ENCODE measurements at places on chromosomes 13 and 19.
A peak's percentile ranks its signal among the peaks of the same experiment; 100 is the strongest.

- no peak for DNase-seq
Observed at GRCh38 chr13:46373623-46374022, 13.4 kb downstream of the RUBCNL start.

DNA sequence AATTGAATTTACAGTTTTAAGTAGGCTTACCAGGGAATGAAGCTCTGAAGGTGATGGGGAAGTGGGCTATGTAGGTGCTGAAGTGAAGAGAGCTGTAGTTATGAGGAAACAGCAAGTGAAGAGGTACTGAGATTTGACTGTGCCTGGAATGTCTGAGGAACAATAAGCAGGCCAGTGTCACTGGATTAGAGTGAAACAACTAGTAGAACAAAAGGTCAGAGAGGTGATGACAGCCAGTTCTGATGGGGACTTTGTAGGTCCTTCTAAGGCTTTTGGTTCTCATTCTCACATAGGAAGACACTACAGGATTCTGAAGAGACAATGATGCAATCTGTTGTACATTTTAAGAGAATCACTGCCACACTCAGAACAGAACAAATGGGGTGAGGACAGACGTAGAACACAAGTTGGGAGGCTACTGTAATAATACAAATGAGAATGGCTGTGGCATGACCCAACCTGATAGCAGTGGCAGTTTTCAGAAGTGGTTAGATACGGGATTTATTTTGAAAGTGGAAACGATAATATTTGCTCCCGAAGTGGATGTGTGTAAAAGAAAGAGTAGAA, 130.8 kb downstream of the MYCBP2 start:
- DNase-seq: no peak

GRCh38 chr19:55686311-55687050, 11.5 kb downstream of the EPN1 start:
- DNase-seq: no peak

DNA sequence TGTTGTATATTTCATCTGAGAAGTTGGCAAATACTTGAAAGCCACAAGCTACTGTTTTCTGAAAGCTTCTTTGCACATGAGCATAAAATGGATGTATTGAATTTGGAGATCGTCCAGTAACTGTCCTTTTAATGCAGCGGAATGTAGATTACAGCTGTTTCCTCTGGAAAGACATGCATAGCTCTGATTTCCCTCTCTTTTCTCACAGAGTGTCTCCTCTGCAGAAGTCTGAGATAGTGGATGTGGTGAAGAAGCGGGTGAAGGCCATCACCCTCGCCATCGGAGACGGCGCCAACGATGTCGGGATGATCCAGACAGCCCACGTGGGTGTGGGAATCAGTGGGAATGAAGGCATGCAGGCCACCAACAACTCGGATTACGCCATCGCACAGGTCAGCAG, 283.0 kb downstream of the SHISA2 start:
- DNase-seq: no peak

DNA sequence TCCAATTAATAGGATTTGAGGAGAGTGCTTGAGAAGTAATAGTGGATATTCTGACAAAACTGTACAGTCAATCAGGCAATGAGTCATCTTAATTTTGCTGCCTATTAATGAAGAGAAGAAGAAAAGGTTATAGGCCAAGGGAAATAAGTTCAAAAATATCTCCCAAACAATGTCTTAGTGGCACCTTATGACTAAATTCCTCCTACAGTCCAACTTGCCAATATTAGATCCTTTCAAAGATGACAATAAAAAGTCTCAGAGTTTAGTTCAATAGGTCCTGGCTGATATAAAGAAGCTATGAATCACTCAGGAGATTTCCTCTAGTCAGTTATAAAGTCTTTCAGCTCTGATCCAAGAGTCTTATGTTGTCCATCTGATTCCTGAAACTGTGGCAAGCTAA, 27.9 kb downstream of the UGGT2 start:
- DNase-seq: no peak

DNA sequence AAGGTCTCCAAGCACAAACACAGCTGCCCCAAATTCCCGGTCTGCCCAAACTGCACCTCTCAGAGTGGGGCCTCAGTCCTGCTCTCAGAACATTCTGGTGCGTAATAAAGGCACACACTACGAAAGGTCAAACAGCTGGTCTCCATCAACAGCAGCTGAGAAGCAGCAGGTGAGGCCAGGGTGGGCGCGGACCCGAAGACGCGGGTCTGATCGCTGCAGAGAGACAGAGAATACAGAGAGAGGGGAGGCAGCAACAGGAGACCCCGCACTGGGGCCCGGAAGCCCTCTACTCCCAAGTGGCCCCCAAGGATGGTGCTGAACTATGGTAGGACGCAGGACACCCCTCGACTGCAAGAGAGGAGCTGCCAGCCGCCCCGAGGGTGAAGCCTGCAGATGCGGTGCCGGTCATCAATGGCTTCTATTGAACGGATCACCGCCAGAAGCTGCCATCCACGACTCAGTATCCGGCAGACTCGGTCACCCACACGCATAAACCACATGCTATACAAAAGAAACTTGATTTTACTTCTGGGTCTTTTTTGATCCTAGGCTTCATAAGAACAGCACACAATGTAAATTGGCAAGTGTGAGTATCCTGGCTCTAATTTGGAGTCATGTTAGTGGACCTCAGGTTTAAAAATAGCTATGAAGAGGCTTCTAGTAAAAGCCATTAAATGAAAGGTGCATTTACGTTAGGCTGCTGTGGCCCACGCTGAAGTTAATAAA, 33.4 kb downstream of the STK24 start:
- DNase-seq: peak; percentile 31

DNA sequence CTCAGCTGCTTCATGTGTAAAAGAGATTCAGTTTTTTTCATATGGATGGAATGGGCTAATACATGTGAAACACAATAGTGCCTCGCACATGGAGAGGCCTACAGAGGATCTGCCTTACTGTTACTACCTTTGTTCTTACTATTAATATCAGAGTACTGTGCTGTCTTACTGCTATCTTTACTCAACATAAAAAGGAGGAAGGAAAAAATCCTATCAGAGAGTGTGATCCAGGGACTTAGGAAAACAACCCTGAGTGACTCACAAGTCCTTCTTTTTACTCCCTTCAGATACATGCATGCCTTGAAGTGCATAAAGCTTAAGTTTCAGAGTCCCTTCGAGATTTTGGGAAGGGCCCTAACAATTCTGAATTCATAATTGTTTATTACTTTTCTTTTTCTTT, 136.8 kb downstream of the TBC1D4 start:
- DNase-seq: no peak

GRCh38 chr13:90928109-90928508, 419.4 kb upstream of the MIR17HG start:
- DNase-seq: no peak

DNA sequence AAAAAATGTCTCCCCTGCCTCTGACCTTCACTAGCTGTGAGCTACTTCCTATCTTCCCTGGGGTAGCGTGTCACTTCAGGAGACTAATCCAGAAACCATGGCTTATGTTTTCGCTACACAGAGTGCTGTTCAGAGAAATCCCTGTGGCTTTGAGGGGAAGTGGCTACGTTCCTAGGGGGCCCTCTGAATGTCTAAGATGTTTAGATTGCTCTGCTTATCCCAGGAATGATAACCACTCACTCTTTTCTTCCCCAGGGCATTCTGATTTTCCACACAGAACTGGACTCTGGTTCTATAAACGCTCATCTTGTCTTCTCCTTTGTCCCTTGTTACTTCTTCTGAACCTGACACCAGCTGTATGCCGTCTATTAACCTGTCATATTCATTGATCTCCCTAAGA, 572.5 kb downstream of the OLFM4 start:
- DNase-seq: no peak

GRCh38 chr13:73902296-73902695, 231.9 kb downstream of the KLF12 start:
- DNase-seq: no peak

All from CD4-positive, alpha-beta T cell treated with Interleukin-6 at 100 ng/mL for 8 hours (primary cell).